ENCODE measurements at places on chromosomes 3 and 15.

DNA sequence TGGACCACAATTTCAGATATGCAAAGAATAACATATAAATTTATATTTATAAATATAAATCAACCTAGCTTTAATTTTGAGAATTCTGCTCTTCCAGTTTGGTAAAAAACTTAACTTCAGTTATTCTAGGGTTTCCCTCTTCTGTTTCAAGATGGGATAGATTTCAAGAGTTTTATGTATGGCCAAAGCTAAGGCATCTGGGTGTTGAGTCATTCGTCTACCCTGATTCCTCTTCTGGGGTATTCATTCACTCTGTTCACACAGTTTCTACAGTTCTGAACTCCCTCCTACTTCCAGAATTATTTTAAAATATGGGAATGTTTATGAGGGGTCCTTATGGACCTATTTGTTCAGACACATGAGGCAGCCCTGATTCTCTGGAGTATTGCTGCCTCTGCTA lies 4.2 kb upstream of the FGF7 start:
- no peak for DNase-seq

DNA sequence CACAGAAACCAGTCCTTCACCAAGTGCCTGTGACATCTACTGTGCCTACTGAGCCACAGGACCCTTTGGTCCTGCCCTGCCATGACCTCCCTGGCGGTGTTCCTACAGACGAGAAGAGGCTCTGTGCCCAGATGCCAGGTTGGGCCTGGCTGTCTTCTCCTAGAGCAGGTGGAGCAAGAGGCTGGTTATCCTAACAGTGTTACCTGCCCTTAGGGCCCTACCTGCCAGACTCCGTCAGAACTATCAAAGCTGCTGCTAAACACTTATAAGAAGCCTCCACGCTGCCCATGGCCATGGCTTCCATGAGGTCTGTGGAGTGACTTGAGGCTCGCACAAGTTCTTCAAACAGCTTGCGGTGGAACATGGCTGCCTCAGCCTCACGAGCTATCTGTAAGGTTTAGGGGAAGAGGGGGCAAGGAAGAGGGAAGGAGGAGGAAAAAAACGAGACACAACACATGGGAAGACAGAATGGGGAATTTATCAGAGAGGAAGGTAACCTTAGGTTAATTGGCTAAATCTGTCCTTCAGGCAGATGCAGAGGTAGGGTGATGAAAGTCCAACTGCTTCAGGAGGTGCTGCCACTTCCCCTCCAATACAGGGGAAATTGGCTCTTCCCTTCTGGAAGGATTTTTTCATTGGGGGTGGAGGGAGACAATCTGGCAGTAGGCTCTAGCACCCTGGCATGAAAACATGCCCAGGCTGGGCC lies 5.4 kb upstream of the GRAMD2A start:
- DNase-seq = no peak

- no peak for DNase-seq
These were observed 230.7 kb downstream of the SHQ1 start for GRCh38 chr3:72617424-72618024.

DNA sequence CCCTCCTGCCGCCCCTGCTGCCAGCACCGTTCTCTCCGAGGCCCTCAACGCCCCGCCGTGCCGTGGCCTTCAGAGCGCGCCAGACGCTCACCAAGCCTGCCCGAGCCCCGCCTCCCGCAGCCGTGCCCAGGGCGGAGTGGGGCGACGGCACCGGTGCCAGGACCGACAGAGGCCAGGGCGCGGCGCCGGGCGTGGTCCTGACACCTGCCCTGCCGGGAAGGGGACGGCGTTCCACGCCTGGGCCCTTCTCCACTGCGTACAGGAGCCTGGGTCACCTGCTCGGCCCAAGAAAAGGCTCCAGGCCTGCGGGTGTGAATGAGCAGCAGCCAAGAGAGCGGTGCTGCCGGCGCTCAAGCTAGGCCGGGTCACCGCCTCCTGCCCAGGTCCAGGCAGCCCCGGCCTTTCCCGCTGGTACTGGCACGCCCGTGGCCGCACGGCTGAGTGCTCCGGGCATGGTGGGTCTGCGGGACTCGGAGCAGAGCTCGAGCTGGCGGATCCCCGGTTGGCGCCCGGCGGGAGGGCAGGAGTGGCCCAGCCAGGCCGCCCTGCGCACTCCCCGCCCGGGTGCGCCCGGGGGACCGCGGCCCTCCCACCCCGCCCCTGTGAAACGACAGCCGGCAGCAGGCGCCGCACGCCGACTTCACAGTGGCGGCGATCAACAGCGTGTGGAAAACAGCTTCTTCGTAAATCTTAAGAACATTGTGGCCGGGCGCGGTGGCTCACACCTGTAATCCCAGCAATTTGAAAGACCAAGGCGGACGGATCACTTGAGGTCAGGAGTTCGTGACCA lies 4.2 kb downstream of the OCA2 start:
- no peak for DNase-seq

DNA sequence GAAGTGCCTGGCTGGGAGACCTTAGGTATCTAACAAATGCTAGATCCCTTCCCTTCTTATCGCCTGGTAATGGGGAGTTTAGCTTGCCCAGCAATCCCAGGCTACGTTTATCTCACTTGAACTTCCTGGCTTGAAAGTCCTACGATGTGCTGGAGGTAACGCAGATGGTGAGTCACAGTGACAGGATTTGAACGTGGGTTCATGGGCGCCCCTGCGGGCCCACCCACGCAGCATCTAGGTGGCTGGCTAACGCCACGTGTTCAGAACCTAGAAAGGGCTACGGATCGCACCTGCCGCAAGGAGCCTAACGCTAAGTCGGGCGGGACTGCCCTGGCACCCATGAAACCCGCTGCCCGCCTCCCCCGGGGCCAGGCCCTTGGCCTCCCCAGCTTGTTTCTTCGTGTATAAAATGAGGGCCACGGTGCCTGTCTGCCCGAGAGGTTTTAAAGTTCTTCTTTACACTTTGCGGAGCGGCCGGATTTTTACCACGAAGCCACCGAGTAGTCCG lies 600 bp upstream of the USP3 start:
- DNase-seq = peak; percentile 90

GRCh38 chr3:188589071-188589470 lies 435.1 kb downstream of the LPP start:
- DNase-seq = no peak

- DNase-seq = no peak
These were observed 160.1 kb downstream of the FBLN2 start for GRCh38 chr3:13708871-13709595.

GRCh38 chr3:124558991-124559845 lies 171.0 kb upstream of the UMPS start:
- no peak for DNase-seq

GRCh38 chr3:97975466-97975865 lies 3.2 kb upstream of the RIOX2 start:
- no peak for DNase-seq

GRCh38 chr3:173892547-173892946 lies 495.0 kb downstream of the NLGN1 start:
- no peak for DNase-seq

DNA sequence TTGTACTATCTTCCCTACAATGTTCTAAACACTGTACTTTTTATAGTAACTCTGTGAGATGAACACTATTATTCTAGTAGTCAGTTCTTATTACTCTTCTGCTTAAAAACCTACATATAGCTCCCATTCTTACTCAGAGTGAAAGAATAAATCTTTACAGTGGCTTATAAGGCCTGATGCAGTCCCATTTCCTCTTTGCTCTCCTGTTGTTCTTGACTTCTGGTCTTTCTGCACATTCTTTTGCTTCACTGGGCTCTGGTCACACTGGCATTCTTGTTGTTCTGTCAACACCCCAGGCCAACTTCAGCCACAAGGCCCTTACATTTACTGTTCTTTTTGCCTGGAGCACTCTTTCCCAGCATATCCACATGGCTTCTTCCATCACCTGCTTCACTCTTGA lies 58.2 kb upstream of the TP63 start:
- DNase-seq = no peak

DNA sequence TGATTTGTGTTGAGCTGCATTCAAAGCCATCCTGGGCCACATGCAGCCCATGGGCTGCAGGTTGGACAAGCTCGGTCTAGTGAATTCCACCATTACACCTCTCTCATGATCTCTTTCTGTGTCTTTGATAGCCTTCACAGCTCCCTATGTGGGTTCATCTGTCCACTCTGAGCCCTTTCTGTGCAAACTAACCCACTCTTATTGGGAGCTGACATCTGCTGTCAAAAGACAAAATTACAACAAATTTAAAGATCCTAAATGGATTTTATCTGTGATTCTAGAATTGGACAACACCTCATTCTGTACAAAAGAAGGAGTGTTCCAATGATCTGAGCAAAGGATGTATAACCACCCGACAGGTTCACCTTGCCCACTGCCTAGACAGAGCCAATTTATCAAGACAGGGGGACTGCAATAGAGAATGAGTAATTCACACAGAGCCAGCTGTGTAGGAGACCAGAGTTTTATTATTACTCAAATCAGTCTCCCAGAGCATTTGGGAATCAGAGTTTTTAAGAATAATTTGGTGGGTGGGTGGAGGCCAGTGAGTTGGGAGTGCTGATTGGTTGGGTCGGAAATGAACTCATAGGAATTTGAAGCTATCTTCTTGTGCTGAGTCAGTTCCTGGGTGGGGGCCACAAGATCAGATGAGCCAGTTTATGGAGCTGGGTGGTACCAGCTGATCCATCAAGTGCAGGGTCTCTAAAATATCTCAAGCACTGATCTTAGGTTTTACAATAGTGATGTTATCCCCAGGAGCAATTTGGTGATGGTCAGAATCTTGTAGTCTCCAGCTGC lies 2.6 kb upstream of the XYLB start:
- no peak for DNase-seq

DNA sequence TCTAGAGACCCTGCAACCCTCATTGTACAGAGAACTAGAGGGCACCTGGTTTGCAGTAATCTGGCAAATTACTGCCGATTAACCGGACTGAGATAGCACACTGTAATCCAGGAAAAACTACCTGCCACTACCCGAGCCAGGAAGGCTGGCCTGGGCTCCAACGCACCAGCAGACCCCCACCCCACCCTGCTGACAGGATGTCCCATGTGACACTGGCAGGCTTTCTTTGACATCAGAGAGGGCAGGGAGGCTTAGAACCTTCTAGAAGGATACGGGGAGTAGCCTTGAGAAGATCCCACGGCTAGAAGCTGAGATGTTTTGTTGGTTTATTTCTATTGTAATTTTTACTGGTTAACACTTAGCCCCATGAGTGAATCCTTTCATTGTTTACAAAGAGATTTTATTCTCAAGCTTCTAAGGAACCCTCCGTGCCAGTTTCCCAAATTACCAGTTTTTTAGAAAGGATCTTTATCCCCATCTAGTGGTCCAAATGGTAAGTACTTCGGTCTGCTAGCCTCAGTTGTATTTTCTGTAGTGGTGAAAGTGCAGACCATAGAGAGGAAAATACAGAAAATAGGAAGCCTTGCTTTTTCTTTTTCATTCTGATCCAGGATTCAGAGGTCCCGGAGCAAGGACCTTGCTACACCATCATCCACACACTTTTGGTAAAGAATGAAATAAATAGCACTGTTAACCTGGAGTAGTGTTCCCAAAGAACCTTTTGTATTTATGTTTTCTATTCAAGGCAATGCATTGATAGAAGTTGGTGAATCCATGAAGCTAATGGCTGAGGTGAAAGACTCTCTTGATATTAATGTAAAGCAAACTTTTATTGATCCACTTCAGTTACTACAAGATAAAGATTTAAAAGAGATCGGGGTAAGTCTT lies 81.9 kb upstream of the ADAMTSL3 start:
- no peak for DNase-seq

DNA sequence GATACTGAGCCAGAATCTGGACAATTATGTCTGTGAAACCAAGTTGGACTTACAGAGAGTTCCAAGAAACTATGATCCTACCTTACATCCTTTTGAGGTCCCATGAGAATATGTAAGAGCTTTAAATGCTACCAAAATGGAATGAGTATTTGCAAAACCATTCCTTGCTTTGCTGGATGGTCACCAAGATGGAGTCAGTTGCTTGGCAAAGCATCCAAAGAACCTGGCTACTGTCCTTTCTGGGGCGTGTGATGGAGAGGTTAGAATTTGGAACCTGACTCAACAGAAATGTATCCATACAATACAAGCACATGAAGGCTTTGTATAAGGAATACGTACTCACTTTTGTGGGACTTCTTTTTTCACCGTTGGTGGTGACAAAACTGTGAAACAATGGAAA lies 36.2 kb downstream of the AP4E1 start:
- DNase-seq = no peak

DNA sequence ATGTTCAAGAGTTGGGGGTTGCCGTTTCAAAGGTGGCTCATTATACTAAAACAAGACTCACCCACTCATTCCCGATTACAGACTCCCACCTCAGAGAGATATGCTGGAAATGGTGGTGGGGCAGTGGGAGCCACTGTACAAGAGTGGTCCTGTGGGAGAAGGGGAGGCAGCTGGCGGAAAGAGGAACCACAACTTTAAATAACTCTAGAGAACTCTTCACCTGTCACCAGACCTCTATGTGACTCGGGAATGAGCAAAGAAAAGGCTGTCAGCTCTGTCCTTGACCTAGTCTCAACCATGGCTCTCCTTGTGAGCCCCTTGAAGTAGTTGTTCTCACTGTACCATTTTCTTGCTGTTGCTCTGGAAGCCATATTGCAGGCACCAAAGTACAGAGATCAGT lies 293.8 kb downstream of the CHST2 start:
- no peak for DNase-seq
